ENCODE measurements at places on chromosomes 13 and 19. TPM values are rescaled to one million over a fixed set of nuclear protein-coding genes. Genes with fewer than 3 reads are reported as not detected.

GRCh38 chr13:103403148-103403740 lies 337.0 kb upstream of the SLC10A2 start:
- H3K4me1 ChIP-seq: no peaks in the 10 kb centered on the region
- no peak for DNase-seq

Gene TJP3
- 5.0 TPM for total RNA-seq

DNA sequence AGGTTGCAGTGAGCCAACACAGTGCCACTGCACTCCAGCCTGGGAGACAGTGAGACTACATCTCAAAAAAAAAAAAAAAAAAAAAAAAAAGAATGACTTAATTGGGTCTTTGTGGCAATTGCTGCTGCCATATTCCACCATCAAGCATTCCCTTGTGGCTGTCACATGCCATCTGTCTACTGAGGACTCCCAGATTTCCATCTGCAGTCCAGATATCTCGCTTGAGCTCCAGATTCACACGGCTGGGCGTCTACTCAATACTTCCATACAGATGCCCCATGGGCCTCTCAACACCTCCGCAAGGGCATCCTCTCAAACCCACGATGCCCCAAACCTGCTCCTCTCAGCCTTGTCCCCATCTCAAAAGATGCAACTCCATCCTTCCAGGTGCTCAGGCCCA lies 12.9 kb downstream of the TMEM143 start:
- H3K4me3 ChIP-seq: no peak overlapping the region
- no peak overlapping the region for H3K27ac ChIP-seq
- DNase-seq: no peak
- no peaks in the 10 kb centered on the region for H3K27me3 ChIP-seq
- H3K36me3 ChIP-seq: no peaks in the 10 kb centered on the region

- H3K4me3 ChIP-seq: no peak overlapping the region
- no peak for DNase-seq
- H3K36me3 ChIP-seq: no peaks in the 10 kb centered on the region
- no peaks in the 10 kb centered on the region for H3K27me3 ChIP-seq
- H3K27ac ChIP-seq: no peak overlapping the region
Observed at GRCh38 chr13:59774491-59774971, 389.2 kb downstream of the DIAPH3 start.

Gene ZNF333
- 25.5 TPM for total RNA-seq

- H3K27me3 ChIP-seq: no peaks in the 10 kb centered on the region
- H3K4me3 ChIP-seq: no peak overlapping the region
- DNase-seq: no peak
Observed at GRCh38 chr13:43057653-43058317, 34.4 kb downstream of the DNAJC15 start.

DNA sequence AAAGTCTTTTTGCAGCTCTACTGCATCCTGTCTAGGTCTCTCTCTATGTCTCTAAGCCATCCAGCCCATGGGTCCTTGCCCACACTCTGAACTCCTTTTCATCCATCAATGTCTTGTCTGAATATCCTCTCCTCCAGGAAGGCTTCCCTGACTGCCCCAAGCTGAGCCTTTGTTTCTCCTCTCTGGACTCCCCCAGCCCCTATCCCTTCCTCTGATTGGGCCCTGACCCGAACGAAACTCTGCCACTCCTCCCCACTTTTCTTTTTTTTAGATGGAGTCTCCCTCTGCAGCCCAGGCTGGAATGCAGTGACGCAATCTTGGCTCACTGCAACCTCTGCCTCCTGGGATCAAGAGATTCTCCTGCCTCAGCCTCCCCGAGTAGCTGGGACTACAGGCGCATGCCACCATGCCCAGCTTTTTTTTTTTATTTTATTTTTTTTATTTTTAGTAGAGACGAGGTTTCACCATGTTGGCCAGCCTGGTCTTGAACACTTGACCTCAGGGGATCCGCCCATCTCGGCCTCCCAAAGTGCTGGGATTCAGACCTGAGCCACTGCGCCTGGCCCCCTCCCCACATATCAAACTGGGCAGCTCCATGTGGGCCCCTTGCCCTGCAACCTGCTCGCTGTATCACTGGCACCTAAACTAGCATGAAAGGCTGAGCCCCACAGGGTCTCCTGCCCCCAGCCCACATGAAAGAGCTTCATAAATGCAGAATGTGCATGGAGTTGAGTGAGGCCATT lies 870 bp upstream of the UNC13A start:
- H3K27me3 ChIP-seq: peaks cover 5% of the 10 kb centered on the region
- no peaks in the 10 kb centered on the region for H3K36me3 ChIP-seq
- H3K4me3 ChIP-seq: peak overlapping the region; percentile 24
- no peak overlapping the region for H3K27ac ChIP-seq

Measured in spinal cord (tissue), 10 donors.